ENCODE measurements at places on chromosomes 12 and 14. TPM values are rescaled to one million over a fixed set of nuclear protein-coding genes. Genes with fewer than 3 reads are reported as not detected.

Gene CLEC1A
- not detected for total RNA-seq

Gene SOAT2
- 0.17 TPM for total RNA-seq

Gene ENO2
- total RNA-seq, result 24.7 TPM

- DNase-seq, result no peak
Observed at GRCh38 chr12:31578632-31579031, 12.3 kb downstream of the DENND5B start.

- DNase-seq, result no peak
Observed at GRCh38 chr12:13022851-13023271, 21.3 kb upstream of the FAM234B start.

- peak; percentile 69 for DNase-seq
Observed at GRCh38 chr14:100747021-100747586, 20.4 kb downstream of the DLK1 start.

DNA sequence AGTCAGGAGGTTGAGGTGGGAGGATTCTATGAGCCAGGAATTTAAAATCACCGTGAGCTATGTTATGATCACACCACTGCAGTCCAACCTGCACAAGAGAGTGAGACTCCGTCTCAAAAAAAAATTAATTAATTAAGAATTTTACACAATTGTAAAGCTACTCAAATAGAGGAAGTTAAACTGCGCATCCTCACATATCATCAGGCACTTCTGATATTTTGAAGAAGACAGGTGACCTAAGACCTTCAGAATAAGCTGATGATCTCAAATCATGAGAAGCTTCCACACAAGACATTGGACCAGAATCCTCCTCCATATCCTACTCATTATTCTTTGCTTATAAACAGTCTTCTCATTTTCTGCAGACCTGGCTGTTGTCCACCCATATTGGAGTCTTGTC, 800.9 kb downstream of the TMEM121 start:
- no peak for DNase-seq

DNA sequence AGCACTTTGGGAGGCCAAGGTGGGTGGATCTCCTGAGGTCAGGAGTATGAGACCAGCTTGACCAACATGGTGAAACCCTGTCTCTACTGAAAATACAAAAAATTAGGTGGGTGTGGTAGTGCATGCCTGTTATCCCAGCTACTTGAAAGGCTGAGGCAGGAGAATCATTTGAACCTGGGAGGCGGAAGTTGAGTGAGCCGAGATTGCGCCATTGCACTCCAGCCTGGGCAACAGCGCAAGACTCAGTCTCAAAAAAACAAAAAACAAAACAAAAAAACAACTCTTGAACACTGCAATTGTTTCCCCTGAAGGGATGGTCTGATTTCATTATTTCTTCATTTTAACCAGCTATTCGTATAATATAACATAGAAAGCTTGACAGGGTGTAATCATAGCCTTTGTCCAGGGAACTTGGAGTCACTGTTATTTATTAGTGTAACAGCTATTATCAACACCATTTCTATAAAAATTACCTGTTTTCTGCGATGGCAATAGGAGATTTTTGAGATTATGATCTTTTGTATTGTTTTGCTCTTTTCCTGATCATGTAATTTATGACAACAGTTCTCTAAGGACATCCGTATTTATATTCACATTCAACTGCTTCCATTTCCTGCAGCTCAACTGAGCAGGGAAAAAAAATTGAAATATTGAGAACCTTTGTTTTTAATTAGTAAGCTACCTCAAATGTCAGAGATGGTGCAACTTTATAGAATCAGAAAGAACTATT, 94.7 kb downstream of the DIP2B start:
- no peak for DNase-seq

Measured in A172 (cell line).